ENCODE measurements at places on chromosomes 1 and 21.

DNA sequence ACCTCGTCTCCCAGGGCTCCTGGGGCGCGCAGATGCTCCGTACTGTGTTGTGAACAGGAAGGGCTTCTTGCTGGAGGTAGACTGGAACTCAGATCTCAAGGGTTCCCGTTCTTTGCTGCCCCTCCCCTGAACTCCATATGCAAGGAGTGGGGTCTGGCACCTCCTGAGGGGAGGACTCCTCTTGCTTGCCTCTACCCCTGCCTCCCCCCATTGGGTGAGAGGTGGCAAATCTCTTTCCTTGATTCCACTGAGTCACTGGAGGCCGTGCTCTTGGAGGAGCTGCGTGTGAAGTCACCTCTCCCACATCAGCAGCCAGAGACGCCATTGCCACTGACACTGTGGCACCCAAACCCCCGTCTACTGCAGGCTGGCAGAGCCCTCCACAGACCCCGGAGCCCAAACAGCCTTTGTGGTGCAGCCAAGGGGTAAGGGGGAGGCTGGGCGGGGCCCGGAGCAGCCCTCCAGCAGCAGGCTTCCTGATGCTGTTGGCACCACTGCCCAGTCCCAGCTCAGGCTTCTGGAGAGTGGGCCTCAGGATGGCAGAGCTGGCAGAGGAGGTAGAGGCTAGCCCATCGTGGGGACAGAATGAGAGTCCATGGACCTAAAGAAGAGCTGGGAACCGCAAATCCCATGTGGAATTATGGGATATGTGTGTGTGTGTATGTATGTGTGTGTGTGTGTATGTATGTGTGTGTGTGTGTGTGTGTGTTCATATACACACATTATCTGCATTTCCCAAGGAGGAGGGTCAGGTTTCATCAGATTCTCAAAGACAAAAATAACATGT, 104.9 kb upstream of the RUNX3 start:
- DNase-seq: no peak

GRCh38 chr1:14939527-14940284, 213.8 kb upstream of the TMEM51 start:
- no peak for DNase-seq

GRCh38 chr1:116361648-116362047, 11.4 kb upstream of the ATP1A1 start:
- no peak for DNase-seq

GRCh38 chr1:234869182-234870019, 259.2 kb downstream of the TOMM20 start:
- DNase-seq: no peak

GRCh38 chr1:234943836-234944402, 184.7 kb downstream of the TOMM20 start:
- no peak for DNase-seq

GRCh38 chr1:169201084-169201619, 94.7 kb downstream of the ATP1B1 start:
- no peak for DNase-seq

DNA sequence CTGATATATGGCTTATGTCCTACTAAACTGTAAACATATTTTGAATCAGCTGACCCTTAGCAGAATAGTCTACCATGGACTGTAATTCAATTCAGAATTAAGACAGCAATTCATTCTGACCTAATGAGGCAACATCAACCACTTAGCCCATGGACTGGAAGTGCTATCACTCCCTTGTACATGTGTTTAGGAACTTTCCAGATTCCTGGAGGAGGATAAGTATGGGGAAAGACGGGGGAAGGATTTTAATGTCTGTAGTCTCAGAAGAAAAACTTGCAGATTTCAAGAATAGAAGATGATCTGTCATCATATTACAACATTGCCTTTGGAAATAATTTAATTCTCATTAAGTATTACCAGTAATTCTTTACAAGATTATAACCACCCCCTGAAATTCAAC, 56.3 kb downstream of the PTGFR start:
- no peak for DNase-seq

DNA sequence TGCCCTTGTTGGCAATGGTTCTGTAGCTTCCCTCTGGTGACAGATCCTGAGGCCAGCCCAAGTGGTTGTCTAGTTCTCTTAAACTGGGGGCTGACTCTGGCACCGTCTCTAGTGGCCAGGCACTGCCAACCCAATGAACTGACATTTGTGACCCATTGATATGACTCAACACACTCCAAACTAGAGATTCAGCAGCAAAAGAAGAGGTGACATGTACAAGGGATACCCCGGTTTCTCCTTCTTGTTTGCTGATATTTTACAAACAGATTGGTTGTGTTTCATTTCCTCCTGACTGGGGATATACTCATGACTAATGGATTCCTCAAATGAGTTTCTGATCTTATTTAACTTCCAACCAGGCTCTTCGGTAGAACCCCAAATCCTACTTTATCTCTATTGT, 65.9 kb upstream of the DNAJC6 start:
- DNase-seq: no peak

DNA sequence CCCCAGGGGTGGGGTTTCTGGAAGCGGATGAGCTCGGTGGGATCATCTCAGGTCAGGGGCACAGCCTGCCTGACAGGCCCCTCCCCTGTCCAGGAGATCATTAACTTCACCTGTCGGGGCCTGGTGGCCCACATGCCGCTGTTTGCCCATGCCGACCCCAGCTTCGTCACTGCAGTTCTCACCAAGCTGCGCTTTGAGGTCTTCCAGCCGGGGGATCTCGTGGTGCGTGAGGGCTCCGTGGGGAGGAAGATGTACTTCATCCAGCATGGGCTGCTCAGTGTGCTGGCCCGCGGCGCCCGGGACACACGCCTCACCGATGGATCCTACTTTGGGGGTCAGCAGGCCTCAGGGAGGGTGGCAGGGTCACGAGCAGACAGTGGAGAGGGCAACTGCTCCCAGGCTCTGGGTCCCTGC, 8.4 kb downstream of the HCN3 start:
- no peak for DNase-seq

DNA sequence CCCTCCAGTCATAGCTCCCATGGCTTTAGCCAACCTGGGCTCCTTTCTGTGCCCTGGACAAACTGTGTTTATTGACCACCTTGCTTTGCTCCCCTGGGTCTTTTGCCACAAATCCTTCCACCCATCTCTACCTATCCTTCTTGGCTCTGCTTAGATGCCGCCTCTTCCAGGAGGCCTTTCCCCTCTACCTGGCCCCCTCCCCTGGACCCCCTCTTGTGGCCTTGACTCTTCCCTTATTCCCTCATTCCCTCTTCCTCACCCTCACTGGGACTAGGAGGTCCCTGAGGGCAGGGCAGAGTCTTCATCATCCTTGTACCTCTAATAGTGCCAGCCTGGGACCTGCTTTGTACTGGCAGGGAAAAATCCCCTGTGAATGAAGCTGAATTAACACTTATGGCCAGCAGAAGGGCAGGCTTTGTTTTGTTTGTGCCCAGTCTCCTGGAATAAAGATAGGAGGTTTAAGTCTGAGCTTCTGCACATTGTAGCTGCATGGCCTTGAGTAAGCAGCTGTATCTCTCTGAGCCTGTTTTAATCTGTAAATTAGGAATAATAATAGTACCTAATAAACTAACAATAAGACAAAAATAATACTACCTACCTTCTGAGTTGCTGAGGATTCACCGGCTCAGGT, 13.7 kb downstream of the PTPRU start:
- no peak for DNase-seq

GRCh38 chr1:207808911-207809555, 57.2 kb downstream of the CD46 start:
- DNase-seq: no peak

DNA sequence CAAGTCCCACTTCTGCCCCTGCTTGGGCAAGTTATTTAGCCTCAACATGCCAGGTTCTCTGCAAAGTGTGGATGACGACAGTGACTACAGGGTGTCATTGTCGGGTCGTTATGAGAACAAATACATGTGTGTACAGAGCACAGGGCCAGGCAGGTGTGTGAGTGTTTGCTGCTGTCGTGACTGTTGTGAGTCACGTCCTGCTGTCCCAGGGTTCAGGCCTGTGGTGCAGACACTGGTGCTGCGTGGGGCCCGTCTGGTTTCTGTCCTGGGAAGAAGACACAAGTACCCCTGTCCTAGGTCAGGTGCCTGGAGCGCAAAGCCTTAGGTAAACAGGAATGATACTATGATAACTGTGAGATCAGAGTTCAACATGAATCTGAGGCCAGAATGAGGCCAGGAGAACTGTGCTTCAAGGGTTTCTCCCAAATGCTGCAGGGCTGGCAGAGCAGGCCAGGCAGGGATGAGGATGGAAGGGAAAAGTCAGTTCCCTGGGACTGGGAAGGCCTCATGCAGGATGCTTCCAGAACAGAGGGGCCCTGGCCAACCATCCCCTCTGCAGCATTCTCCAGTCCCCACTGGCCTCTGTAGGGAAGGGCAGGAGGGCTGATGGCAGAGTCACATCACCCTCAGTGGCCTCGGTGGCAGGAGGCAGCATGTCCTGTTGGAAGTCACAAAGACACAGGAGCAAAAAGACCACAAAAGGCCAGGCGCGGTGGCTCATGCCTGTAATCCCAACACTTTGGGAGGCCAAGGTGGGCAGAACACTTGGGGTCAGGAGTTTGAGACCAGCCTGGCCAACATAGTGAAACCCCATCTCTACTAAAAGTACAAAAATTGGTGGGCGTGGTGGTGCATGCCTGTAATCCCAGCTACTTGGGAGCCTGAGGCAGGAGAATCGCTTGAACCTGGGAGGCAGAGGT, 15.7 kb downstream of the GPR157 start:
- DNase-seq: no peak

DNA sequence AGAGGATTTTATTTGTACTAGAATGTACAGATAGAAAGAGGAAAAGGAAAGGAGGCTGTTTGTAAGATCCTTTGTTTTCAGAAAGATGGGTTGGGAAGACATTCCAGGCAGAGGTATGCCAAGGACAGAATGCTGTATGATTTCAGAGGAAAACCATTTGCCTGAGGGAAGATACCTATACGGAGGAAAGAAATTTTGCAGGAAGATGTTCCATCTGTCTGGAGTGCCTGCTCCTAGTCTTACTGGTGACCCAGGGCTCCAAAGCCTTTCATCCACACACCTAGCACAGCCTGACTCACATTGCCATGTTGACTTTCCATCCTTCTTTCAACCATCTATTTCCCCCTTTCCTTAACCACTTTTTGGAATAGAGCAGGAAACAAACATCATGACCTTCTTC, 18.2 kb downstream of the SAMD13 start:
- DNase-seq: no peak

DNA sequence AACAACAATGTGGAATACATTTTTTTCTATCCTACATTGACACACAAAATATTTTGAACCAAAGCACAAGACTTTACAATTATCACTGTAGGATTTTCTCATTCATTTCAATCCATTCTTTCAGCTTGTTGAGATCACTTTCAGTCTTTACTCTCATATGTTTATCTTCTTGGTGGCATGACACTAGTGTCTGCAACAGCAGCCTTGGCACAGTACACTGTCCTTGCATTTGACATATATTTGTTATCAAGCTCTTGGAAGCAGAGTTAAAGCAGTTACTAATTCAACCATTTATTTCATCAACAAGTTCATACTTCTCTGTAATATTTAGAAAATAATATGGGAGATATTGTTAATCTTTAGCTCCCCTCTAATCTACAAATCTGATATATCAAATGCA, 922.4 kb upstream of the ADGRL2 start:
- DNase-seq: no peak

GRCh38 chr1:55604749-55605148, 389.6 kb upstream of the USP24 start:
- DNase-seq: peak; percentile 44

- no peak for DNase-seq
These were observed 143.8 kb downstream of the OLFM3 start for GRCh38 chr1:101852936-101853335.

Measured in SK-N-SH (cell line).